Urinary bladder (tissue), 4 donors: ENCODE measurements at places on chromosomes 3 and 15. TPM values are rescaled to one million over a fixed set of nuclear protein-coding genes. Genes with fewer than 3 reads are reported as not detected.

GRCh38 chr3:139477710-139478640, 1.7 kb upstream of the RBP2 start:
- peak; percentile 2 for DNase-seq

DNA sequence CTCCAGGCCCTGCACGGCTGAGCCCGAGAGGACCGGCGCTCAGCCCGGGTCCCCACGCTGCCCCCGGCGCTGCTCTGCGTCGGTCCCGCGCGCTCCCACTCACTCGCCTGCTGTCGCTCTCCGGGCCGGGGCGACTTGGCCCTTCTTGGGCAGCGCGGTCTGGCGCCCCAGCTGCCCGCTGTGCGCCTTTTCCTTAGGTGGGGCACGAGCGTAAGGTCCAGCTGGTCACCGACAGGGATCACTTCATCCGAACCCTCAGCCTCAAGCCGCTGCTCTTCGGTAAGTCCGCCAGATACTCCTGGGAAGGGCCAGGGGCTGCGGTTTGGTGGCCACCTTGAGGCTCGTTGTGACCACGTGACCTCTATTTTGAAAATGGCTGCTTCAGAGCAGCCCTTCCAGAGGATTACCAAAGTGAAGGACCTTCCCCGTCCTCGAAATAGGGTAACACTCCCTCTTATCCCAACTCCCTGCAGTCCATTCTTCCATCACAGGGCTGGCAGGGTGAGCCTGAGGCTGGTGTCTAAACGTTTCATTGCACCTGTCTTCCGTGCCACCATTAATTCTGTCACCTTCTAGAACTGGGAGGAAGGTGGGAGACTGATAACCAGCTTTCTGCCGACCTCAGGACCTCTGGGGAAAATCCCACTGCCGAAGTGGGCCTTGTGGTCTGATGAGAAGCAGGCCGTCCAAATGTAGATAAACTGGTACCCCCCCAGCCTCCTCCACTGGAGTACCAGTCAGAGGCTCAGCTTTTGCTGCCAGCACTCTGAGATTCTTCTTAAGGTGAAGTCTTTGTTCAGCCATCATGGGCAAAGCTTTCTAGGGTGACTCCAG, 812 bp downstream of the P4HTM start:
- DNase-seq = no peak

GRCh38 chr3:193620057-193620456, 27.0 kb downstream of the OPA1 start:
- no peak for DNase-seq

Gene EBLN2
- 25.3 TPM for total RNA-seq

- no peak for DNase-seq
These were observed 11.8 kb upstream of the HRG start for GRCh38 chr3:186653984-186654383.

- no peak for DNase-seq
These were observed 3.5 kb downstream of the LYZL4 start for GRCh38 chr3:42406727-42407450.

Gene CNTN6
- 10.2 TPM for total RNA-seq

Gene COL6A5
- 6.1 TPM for total RNA-seq

DNA sequence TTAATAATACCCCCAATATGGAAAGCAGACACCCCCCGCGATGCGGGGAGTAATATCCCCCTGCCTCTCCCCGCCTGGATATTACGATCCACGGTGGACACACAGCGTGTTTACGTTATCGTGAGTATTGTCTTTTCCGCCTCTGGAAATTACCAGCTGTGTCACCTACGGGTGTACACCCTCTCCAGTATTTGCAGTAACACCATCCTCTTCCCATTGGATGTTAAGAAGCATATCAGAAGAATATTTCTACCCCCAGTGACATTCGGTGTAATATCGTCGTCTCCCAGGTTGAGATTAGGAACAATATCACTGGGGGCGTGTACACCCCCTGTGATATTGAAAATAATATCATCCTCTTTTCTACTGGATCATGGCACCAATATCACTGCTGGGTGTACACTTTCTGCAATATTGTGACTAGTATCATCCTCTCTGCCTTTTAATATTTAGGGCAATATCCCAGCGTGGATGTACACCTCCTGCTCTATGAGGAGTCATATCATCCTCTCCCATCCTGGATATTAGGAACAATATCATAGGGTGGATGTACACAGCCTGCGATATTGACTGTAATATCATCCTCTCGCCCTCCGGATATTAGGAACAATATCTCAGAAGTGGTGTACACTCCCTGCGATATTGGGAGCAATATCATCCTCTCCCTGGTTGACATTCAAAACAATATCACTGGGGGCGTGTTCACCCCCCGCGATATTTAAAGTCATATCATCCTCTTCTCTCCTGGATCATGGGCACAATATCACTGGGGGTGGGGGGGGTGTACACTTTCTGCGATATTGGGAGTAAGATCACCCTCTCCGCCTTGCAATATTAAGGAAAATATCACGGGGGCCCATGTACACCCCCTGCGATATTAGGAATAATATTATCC, 20.3 kb upstream of the BMF start:
- DNase-seq = no peak

- DNase-seq = no peak
These were observed 129.1 kb downstream of the RAP2B start for GRCh38 chr3:153291059-153291685.

GRCh38 chr15:53390549-53390948, 368.9 kb downstream of the WDR72 start:
- DNase-seq = no peak

Gene SCG3
- total RNA-seq = 1.9 TPM

Gene LRRK1
- total RNA-seq = 9.9 TPM
